ENCODE measurements at places on chromosomes 5 and 9.

GRCh38 chr9:25308549-25308948 is 369.7 kb downstream of the TUSC1 start:
- DNase-seq = no peak

DNA sequence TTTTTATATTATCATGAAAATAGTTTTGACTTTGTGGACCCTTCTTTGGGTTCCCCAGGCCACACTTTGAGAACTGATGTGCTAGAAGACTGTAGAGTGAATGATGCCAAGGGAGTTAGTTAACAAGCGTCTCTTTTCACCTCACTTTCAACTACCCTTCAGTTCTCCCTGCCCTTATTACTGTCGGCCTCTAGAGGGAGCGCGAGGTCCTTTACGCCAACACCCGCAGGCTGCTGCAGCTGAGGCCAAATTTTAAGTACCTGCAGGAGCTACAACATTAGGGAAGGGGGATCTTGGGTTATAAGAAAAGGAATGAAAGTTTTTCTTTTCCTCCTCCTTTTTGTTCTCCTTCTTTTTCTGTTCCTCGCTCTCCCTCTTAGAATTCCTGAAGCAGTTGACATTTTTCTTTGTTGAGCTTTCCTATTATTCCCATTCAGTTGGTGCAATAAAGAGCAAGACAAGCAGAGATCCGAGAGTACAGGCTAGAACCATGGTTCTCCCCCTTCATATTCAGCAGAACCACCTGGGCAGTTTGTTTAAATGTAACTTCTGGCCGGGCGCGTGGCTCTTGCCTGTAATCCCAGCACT is 84.0 kb downstream of the ZFAND5 start:
- peak; percentile 86 for DNase-seq

DNA sequence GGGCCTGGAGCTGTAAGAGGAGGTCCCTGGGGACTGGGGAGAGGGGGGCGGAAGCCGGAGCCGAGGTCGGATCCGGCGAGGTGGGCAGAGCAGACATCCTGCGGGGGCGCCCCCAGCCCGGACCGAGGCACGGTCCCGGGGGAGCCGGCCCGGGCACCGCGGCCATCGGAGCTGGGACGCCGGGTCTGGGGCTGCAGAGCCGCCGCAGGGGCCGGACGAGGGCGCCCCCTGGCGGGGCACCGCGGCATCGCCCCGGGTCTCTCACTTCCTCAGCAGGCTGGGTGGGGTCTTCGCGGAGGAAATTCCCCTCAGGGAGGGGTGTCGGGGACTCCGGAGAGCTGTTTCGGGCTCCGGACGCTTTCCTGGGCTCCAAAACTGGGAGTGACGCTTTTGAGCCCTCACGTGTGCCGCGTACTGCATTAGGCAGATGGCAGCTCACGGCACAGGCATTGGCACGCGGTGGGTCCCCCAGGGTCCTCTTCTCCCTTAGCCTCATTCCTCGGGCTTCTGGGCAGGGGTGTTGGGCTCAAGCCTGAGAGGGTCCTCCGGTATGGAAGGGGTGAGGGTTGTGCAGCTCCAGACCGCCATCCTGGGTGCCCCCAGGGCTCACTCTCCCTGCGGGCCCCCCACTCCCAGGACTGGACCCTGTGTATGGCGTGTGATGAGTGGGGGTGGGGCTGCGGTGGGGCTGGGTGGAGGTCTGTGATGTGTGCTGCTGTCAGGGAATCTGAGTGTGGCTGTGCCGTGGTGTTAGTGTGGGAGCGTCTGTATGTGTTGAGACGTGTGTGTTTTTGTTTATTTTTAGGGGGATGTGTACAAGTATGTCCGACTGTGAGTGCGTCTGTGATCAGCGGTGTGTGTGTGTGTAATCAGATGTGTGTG is 29.6 kb downstream of the LHX2 start:
- DNase-seq = peak; percentile 90

- DNase-seq = no peak
Observed at GRCh38 chr5:168163966-168164365, 127.5 kb upstream of the WWC1 start.

DNA sequence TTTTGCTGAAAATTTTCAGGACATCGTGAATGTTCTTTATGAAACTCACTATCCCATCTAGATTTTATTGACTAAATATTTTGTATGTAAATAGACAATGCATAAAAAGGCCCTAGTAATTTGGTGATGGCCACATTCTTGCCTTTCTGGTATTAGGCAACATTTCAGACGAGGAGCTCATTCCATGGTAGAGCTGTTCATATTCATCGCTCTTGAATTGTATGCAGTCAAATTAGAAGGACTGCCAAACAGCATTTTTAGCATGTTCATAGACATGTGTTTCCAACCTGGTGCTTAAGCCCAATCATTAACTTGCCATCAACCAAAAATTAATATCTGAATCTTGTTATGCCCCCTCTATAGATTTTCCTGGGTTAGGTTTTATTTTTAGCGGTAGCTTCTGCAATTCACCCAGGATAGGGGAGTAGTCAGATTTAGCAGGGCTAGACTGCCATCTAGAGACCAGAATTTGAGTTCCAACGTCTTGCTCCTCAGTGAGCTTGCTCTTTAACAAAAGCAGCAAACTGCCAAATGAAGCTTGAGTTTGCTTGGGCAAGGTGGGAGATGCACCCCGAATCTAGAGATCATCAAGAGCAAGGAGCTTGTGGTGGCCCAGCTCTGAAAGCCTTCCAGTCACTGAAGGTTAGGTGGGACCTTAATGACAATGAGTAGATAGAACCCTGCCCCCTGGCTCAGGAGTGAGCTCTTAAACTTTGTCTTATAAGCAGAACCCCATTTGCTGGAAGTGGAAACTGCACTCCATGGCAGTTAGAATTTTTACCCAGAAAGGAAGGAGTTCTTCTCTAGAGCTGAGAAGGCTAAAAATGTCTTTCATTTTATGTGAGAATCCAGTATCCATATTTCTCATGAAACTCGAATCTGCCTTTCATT is 456.2 kb downstream of the RASEF start:
- DNase-seq = no peak

GRCh38 chr9:91207729-91208418 is 153.8 kb downstream of the AUH start:
- DNase-seq = no peak

- DNase-seq = peak; percentile 88
Observed at GRCh38 chr9:36023260-36024048, 13.3 kb upstream of the RECK start.

- no peak for DNase-seq
Observed at GRCh38 chr5:149328177-149328576, 17.1 kb upstream of the GRPEL2 start.

DNA sequence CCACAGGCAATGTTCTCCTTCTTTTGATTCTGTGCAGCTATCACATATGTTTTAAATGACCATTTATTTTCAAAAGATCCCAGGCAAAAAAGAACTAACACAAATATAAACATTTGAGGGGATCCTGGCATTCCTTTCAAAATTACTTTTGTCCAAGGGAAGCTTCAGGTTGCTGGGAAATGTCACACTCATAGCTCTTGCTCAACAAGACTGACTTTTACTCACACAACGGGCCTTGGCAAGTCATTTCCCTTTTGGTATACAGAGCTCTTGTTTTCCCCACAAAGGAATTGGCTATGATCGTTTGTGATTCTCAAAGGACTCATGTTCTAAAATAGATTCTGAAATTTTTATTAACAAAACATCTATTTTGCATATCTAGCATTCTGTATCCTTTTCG is 4.5 kb upstream of the PALM2AKAP2 start:
- DNase-seq = no peak

GRCh38 chr9:106953174-106953573 is 90.2 kb downstream of the ZNF462 start:
- no peak for DNase-seq

GRCh38 chr5:125611541-125611940 is 811.7 kb upstream of the GRAMD2B start:
- DNase-seq = no peak

GRCh38 chr9:99466104-99466503 is 244.0 kb downstream of the SEC61B start:
- DNase-seq = no peak

- no peak for DNase-seq
Observed at GRCh38 chr9:127977009-127977883, 3.5 kb downstream of the EEIG1 start.

DNA sequence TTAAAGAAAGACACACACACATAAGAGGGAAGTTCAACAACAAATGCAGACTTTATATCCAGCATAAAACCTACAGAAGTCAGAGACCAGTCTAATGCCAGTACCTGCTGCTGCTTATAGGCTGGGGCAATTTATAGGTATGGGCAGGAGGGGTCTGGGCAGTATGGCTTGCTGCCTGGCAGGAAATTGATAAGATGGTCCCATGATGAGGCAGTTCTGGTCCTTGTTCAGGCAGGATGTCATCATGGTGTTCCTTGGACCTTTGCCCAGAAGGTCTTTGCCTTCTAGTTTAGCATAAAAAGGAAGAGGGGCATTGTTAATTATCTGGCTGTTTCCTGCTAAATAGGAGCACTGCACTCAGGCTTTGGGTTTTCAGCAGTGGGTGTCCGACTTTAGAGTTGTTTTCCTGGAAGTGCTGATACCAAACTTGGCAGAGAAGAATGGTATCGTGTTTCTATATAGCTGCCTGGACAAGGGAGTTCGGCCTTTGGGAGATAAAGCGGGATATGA is 10.4 kb upstream of the PDCD1LG2 start:
- no peak for DNase-seq

- no peak for DNase-seq
Observed at GRCh38 chr5:17995997-17996396, 361.7 kb downstream of the TAF11L14 start.

GRCh38 chr5:45399041-45399440 is 297.1 kb downstream of the HCN1 start:
- no peak for DNase-seq

- no peak for DNase-seq
Observed at GRCh38 chr9:33466565-33467495, 6.9 kb downstream of the NOL6 start.

GRCh38 chr5:53481887-53482716 is 1.7 kb downstream of the FST start:
- DNase-seq = peak; percentile 91

GRCh38 chr5:56144211-56144610 is 88.9 kb downstream of the ANKRD55 start:
- DNase-seq = no peak

DNA sequence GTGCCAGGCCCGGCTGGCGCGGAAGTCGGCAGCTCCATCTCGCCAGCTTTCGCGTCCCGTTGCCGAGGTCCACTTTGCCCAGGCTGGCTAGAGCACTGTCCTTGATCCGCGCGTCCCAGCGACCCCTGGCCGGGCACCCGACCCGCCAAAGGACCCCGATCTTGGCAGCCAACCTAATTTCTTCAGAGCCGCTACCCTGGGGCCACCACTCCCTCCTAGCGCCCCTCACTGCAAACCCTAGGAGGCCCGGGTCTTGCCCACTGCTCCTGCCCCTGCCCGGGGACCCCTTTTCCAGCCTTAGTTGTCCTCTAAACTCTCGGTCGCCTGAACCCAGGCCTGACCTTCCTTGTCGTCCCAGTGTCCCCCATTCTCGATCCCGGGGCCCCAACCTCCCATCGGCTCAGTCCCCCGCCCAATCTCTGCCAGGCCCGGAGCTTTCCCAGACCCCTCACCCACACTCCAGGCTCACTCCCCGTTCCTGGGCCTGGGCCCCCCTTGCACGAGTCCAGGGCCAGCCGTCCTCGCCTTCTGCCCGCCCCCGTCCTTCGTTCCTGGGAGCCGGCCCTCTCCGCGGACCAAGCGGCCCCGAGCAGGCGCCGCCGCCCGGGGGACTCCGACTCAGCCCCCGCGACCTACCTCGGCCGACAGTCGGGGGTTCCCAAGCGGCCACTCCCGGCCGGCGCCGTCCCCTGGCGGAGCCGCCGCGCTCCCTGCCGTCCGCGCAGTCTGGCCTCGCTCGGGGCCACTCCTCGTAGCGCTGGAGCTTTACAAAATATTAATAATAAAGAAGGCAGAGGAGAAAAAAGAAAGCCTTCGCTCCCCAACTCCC is 701 bp upstream of the LMX1B start:
- DNase-seq = no peak
